Cardiac septum (tissue), 1 donor: ENCODE measurements at places on chromosomes 1 and 21.

GRCh38 chr1:89460325-89460724 is 64.3 kb upstream of the LRRC8B start:
- DNase-seq: no peak

GRCh38 chr1:24075946-24076345 is 36.0 kb downstream of the MYOM3 start:
- DNase-seq: no peak

DNA sequence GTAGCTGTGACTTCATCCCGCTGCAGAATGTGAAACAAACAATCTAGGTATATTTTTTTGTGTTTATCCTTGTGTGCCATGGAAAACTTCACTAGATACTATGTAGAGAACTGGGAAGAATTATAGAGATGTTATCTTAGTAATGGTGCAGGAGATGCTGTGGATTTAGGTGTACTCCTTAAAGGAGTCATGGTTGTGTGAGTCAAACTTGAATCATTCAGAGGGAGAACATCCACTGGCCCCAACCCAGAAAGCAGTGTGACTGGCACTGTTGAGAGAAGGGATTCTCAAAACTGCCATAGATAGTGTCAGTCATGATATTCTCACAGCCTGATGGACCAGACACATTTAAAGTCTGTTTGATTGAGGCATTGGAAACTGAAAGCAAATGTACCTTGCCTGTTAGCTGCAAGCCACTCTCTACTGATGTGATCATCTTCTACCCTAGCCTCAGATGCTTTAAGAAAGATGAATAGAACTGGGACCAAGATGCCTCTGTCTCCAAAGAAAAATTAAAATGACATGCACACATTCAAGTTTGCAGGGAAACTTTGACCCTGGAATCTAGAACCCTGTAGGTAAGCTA is 754.6 kb downstream of the MRPL39 start:
- DNase-seq: no peak

GRCh38 chr1:184649451-184649888 is 105.2 kb downstream of the EDEM3 start:
- no peak for DNase-seq

GRCh38 chr1:195236991-195237889 is 1371.0 kb downstream of the KCNT2 start:
- DNase-seq: peak; percentile 55

DNA sequence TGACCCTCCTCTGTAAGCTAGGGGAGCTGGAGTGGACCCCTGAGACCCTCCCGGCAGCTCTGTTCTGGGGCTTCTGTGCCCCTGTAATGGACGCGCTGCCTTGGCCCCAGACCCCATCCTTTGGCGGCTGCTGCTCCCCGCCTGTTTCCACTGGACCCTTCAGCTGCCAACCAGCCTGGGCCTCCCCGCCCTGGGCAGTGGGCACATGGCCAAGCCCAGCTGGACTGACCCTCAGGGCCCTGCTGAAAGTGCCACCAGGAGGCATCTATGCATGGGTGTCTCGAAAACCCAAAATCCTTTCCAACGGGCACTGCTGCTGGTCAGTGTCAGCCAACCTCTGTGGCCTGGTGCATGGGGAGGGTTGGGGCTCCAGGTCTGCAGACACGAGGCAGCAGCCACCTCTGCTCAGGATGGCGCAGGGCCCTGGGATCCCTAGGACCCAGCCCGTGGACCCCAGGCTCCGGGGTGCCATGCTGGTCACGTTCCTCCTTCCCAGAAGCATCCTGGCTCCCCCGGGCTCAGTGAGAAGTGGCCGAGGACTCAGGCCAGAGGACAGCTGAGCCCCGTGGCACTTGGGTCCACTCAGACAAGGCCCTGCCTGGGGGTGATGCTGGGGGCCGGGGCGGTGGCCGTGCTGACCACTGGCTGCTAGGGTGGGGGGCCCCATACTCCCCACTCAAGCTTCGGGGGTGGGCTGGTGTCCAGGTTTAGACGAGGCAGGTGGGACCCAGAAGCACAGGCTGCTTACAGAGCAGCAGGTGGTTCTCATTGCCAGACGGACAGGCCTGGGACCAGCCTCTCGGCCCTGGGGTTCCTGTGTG is 46.9 kb downstream of the SLX9 start:
- peak; percentile 69 for DNase-seq

GRCh38 chr1:18883636-18884418 is 18.5 kb downstream of the ALDH4A1 start:
- no peak for DNase-seq

DNA sequence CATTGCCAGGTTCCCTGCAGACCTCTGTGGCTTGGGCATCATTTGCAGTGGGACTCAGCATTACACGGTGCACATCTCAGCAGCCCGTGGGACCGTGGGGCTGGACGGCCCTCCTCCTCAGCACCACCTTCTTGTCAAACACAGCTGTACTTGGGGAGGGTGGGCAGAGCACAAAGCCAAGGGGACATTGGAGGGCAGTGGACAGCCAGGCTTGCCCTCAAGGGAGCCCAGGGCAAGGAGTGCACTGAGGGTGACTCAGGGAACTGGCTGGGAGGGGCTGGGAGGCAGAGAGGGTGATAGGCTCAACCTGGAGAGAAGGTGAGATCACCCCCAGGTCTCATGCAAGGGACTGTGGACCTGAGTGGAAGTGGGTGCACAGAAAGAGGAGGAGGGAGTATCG is 3.4 kb downstream of the CAPN9 start:
- no peak for DNase-seq

- DNase-seq: peak; percentile 99
Measured at GRCh38 chr1:1511533-1512285, at the start of gene ATAD3A. ATAD3A (plus strand) TSS chr1:1512162; CDS start chr1:1512269, 107 bp downstream.
